ENCODE measurements at places on chromosomes 6 and 20. TPM values are rescaled to one million over a fixed set of nuclear protein-coding genes. Genes with fewer than 3 reads are reported as not detected.

GRCh38 chr20:23658989-23659609 lies 21.3 kb upstream of the CST3 start:
- no peak for DNase-seq

DNA sequence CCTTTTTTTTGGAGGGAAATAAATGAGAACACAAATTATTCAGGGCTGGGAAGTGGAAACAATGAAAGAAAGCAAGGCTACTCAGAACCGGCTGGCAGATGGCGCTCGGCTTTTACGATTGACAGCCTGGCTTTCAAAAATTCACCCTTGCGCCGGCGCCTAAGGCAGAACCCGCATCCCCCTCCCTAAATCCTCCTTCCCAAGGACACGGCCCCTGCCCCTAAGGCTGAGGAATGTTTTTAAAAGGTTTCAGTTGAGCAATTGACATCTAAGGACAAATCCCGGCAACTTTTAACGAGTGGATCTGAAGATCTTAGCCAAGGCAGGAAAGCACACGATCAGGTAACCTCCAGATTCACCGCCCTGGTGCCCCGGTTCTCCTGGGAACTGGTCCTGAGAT lies 16.3 kb downstream of the GNAS start:
- no peak for DNase-seq

GRCh38 chr6:139943391-139943790 lies 568.9 kb upstream of the CITED2 start:
- DNase-seq: no peak

- no peak for DNase-seq
Measured at GRCh38 chr20:13183005-13183404, 38.1 kb upstream of the ISM1 start.

- DNase-seq: no peak
Measured at GRCh38 chr6:152124429-152125074, 317.1 kb downstream of the ESR1 start.

DNA sequence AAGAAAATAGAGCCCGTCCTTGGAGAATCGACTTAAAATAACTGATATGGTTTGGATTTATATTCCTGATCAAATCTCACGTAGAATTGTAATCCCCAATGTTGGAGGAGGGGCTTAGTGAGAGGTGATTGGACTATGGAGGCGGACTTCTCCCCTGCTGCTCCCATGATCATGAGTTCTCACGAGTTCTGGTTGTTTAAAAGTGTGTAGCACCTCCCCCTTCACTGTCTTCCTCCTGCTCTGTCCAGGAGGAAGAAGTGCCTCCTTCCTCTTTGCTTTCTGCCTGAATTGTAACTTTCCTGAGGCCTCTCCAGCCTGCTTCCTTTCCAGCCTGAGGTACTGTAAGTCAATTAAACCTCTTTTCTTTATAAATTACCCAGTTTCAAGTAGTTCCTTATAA lies 529.2 kb downstream of the HAO1 start:
- DNase-seq: no peak

DNA sequence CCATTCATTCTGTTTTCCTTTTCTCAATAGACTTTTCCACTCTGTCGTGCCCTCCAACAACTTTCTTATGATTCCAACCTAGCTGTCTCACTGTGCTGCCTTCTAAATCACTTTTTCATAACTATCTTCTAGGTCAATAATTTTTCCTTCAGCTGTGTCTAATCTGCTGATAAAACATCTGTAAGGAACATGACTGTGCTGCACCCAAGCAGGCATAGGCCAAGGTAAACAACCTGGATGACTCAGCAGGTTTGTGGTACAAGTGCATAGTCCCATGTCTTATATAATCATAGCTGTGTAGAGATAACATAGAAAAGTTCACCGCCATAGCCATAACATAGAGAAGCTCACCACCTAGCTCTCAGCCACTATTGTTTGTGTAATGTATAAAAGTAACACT lies 332.3 kb downstream of the PLCB1 start:
- DNase-seq: no peak

DNA sequence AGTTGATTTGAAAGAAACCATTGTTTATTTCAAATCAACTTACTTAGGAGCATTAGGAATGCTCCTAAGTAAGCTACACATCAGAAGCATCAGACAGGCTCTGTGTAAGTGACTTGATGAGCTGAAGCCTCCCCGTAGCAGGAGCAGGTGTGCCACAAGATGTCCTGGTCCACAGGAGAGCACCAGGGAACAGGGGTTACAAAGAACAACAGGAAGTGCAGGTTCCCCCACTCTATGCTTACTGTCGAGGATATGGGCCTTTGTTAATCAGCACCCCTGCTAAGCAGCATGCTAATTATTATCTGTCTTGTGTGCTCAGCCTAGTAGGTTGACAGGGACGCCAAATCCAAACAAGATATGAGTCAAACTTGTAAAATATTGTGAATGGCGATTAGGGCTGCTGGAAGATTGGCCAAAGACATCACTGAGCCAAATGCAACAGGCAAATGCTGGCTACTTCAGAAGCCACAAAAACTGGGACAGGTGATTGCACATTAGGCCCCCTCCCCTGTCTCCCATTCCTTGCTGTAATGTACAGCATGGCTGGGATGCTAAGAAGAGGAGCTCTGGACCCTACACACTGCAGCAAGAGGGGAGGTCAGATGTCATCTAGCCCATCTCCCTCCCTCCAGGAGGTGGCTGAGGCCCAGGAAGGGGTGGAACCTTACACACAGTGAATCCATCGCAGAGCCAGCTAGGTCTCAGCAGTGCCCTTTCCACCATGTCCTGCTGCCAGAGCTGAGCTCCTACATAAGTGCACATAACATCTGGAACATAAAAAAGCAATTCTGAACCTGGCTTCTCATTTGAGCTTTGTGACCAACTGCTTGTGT lies 939 bp downstream of the TGM3 start:
- no peak for DNase-seq

DNA sequence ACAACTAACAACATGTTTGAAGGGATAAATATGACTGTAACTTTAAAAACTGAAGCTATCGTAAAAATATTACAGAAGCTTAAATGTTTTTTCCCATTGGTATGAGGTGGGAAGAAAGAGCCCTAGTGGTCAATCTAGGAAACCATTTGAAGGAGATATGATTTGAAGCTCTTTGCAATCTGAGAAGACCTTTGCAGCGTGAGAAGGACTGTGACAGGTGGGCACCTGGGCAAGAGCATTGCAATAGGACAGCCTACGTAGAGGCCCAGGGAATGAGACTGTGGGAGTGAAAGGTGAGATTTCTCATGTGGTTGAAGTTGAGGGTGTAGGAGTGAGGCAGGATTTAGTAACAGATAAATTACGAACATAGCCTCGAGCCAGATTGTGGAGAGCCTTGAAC lies 108.0 kb upstream of the PDE7B start:
- DNase-seq: no peak

DNA sequence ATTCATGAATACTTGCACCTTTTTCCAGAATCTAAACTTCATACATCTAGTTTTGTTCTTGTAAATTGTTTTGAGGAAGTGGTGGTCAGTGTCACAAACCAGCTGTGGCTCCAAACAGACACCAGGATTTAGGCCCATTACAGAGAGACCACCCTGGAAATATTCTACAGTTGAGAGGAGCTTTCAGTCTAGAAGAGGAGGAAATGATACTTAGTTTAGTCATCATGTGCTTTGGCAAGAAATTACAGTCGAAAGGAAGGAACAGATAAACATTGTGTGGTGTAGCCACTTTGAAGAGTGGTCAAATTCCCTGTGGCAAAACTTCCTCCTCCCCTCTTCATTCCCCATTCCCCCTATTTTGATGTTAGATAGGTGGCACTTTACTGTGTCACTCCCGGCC lies 15.7 kb downstream of the DCBLD1 start:
- DNase-seq: no peak

GRCh38 chr20:23867152-23867776 lies 12.3 kb downstream of the CST5 start:
- DNase-seq: no peak

DNA sequence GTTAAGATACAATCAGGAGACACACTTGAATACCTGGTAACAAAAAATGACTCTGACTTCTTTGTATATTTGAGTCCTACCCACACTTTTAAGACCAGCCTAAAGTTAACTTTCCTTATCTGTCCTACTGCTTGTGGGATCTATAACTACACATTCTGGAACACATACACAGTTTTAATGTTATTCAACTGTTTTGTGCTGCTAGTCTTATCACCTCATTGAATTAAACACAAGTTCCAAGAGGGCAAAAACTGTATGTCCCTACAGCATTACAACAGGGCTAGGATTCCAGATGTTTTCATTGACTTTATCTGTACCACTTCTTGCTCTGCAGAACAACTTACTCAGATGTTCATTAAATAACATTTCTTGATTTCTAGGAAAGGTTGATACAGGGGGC lies 2.8 kb downstream of the HMGN3 start:
- DNase-seq: no peak

- DNase-seq: peak; percentile 37
Measured at GRCh38 chr6:63352544-63353285, 32.9 kb upstream of the LGSN start.

DNA sequence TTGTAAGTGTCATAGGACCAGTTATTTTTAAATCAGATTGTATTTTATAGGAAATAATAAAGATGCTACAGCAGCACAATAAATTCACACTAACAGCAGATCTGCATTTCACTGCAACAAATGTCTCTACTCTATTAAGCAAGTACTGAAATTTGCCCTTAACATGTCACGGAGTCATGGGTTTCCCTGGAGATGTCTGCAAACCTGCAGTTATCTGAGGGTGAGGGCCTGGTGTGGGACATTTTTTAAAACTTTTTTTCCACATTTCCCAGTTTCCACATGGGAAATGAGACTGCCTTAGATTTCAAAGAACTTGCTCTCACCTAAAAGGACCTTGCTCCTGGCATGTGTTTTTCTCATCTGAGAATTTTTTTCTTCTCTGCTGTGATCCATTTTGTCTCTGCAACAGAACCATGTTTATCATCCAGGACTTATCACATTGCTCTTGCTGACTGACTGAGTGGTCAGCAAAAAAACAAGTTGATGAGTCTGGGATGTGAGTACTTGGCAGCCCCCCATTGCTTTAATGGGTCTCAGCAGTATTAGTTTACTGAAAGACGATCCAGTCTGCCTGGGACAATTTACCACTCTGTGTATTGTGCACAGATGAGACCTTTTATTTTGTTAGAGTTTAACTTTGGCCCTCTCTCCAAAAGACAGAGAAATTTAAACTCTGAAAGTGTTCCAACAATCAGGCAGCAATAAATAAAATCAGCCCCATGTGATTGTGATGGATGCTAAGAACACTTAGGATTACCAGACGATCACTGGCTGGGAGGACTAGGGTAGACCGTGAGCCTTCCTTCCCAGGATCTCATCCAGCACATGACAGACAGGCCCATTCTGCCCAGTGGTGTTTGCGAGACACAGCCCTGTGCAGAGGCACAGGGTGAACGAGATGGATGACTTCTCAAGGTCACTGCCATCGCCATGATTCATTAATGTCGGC lies 268.8 kb downstream of the BTBD9 start:
- no peak for DNase-seq

GRCh38 chr6:160116411-160116810 lies 5.2 kb upstream of the SLC22A1 start:
- no peak for DNase-seq

DNA sequence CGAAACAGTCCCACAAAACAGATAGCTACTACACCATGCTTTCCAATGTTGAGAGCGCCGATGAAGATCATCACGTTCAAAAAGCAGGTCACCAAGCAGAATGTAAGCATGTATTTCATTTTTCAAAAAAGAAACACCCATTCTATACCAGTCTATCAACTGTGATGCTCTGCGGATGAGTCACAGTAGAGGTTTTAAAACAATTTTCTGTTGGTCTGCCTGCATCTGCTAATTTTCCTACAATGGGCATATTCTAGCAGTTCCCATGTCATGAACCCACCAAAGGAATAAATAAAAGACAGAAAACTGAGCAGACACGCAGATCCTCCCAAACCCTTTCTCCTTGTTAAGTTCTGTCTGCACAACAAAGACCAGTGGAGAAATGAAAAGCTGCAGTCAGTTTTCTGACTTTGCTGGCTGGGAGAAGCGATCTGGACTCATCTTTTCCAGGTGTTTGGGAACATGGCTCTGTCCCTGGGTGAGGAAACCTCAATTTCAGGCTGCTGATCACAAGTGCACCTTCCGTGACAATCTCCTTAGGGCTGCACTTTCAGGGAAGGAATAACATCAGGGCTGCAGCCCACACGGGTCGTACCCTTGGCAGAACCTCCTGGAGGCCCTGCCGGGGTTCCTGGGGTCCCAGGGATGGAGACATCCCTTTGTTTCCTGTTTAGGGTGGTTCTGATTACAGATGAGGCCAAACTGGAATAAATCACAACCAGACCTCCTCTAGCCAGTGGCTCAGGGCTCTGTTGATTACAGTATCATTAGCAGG lies 200.1 kb downstream of the BMP7 start:
- no peak for DNase-seq

DNA sequence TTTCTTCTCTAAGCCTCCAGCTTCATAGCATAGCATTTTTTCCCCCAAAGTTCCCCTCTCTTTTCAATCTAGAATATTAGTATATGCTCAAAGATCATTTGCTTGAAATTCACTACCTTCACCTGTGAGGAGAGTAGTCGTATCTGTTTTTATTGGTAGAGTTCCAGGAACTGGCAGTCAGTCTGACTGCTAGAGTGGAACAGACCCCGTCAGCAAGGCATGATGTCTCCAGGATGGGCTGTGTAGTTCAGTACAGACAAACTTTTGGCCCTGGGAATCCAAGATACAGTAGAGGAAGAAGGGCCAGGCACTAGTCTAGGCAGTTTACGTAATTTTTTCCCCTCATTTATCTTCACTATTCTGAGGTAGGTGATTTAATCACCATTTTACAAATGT lies 29.1 kb downstream of the RALY start:
- DNase-seq: no peak

GRCh38 chr6:79495246-79495645 lies 42.0 kb downstream of the LCA5 start:
- DNase-seq: no peak

DNA sequence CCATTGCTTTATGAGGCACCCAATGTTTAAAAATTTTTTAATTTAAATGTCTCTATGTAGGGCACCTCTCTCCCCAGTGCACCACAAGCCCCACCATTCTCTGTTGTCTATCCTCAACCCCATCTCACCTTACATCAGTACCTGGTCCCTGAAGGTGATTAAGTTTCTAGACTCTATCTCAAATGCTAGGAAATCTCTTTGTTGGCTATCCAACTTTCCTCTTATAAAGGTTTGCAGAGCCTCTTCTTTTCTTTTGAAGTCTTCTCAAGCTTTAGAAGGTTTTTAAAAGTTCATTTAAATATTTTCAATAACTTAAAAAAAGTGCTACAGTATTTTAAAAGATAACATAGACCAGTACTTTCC lies 76.5 kb upstream of the TBC1D7 start:
- DNase-seq: no peak

DNA sequence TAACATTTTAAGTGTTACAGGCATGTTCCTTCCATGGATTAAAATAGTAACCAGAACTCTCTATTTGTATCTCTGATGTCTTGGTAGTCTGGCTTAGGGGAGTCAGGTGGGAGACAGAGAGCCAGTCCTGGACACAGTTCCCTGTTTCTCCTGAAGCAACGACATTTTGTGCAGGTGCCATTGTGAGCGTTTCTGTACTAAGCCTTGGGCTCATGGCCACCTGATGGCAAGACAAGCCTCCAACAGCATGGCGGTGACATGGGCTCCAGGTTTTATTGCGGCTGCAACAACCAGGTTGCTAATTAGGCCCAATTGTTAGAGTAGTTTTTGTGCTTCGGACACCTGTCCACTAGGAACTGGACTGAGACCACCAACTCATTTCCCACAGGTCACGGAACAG lies 105.3 kb downstream of the PRDM13 start:
- no peak for DNase-seq

GHRH gene
- total RNA-seq: not detected

MLN gene
- not detected for total RNA-seq

POPDC3 gene
- total RNA-seq: not detected

MATN4 gene
- total RNA-seq: not detected

DSN1 gene
- total RNA-seq: 7.9 TPM

CYP24A1 gene
- not detected for total RNA-seq

FOXO3 gene
- total RNA-seq: 66.1 TPM
